Left colon (tissue), 2 donors: ENCODE measurements at places on chromosomes 12 and 14. TPM values are rescaled to one million over a fixed set of nuclear protein-coding genes. Genes with fewer than 3 reads are reported as not detected.

GRCh38 chr14:106487600-106487999 lies 961.2 kb downstream of the TMEM121 start:
- DNase-seq, result no peak

DNA sequence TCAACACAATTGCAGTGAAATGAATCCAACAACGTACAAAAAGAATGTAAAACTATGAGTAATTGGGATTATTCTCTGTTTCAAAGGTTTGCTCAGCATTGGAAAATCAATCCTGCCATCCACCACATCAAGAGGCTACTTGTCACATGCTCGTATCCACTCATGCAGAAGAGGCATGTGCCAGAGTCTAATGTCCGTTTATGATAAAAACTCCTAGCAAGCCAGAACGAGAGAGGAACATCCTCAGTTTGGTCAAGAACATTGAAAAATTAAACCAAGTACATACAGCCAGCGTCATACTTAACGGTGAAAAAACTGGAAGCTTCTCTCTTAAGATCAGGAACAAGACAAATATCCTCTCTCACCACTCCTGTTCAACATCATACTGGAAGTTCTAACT lies 563.9 kb upstream of the TMEM132C start:
- DNase-seq, result no peak

GRCh38 chr12:80979251-80979650 lies 41.5 kb upstream of the LIN7A start:
- no peak for DNase-seq

DNA sequence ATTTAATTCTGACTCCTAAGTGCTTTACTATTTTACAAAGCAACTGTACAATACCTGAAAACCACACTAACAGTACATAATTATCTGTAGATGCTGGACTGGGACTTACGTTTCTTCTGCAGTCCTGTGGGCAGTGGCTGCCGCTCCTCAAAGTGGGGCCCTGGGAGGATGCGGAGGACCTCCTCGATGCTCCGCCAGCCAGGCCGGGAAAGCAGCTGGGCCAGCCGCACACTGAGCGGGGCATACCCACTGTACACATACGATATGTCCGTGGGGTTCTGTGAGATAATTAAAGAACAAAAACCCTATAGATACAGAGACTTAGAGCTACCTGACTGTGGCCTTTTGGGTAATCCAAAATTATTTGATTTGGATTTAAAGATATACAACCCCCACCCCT lies 6.8 kb upstream of the DIABLO start:
- no peak for DNase-seq

- no peak for DNase-seq
These were observed 241.0 kb downstream of the EMP1 start for GRCh38 chr12:13437541-13437940.

DNA sequence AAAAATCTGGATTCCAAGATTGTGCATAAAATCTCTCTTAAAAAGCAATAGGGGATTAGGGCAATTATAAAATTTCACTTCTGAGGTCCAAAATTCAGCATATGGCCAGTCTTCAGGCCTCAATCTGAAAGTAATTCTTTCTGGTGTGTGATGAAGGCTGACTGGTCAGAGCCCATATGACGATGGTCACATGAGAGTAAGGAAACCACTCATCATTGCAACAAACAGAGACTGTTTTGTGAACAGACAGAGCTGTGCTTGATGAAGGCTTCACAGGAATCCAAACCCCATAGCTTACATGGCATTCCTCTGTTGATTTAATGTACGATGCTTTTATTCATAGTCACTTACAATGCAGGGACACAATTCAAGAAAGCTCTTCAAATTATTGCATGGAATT lies 238.1 kb downstream of the APAF1 start:
- no peak for DNase-seq

GRCh38 chr14:60092526-60092920 lies 800 bp downstream of the PCNX4 start:
- DNase-seq, result no peak

- DNase-seq, result peak; percentile 30
These were observed at the start of gene SLC2A3 for GRCh38 chr12:7935590-7936581. TSS of gene SLC2A3 (minus strand) at chr12:7936187. CDS start at chr12:7936034, 153 bp downstream.

GRCh38 chr12:77888611-77889010 lies 57.9 kb downstream of the NAV3 start:
- DNase-seq, result no peak

DNA sequence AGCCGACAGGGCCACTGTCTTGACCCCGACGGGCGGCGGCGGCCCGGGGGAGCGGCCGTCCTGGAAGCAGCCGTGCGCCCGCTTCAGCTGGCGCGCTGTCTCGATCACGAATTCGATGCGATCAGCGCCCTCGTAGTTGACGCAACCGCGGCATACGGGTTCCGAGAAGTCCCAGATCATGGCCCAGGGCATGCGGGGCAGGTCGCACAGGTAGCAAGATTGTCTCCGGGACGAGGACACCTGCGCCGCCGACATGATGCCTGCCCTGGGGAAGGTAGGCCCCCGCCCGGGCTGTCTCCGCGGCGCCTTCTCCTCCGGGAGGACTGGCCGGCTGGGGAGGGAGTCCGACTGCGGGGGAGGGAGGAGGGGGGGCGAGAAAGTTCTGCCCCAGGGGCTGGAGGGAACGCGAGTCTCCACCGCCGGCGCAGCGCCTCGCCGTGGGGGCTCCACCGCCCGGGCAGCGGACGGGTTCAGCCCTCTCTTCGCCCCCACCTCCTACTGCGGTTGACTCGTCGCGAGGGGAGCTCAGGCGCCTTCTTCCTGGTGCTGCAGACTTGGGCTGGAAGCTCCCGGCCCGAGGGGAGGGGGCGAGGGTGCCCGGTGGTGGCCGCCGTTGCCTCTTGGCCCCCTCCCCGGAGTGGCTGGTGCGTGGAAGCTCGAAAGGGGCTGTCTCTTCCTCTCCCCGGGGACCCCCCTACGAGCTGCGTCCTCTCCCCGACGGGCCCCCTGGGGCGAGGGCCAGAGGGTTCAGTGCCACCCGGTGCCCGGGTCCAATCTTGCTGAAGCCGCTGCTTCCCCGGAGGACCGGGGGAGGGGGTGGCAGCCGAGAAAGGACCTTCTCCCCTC lies 747 bp downstream of the IRF2BPL start:
- DNase-seq, result peak; percentile 80

GRCh38 chr14:26180221-26180620 lies 417.6 kb downstream of the NOVA1 start:
- DNase-seq, result no peak

DNA sequence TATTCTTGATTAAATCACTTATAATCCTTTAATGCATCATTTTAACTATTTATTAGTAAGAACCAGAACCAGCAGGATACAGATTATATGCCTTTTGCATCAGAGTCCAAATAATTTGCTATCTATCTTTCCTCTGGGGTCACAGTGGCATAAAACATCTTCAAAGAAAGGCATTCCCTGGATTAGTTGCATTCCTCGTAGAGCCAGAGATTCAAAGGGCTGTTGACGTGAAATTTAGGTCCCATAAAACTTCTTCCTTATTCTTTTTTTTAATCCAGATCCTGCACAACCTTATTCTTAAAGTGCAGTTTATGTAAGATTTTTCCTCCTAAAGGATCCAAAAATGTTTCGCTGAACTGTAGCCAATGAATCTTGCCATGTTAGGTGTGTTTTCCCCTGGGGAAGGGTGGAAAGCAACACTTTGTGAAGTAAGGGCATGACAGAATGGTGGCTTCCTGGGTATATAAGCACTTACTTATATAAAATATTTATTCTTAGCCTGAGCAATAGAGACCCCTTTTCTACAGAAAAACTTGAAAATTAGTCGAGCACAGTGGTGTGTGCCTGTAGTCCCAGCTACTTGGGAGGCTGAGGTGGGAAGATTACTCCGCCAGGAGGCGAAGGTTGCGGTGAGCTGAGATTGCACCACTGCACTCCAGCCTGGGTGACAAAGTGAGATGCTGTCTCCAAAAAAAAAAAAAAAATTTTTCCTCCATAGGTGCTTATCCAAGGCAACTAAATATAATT lies 208.7 kb downstream of the PCNX1 start:
- no peak for DNase-seq

DNA sequence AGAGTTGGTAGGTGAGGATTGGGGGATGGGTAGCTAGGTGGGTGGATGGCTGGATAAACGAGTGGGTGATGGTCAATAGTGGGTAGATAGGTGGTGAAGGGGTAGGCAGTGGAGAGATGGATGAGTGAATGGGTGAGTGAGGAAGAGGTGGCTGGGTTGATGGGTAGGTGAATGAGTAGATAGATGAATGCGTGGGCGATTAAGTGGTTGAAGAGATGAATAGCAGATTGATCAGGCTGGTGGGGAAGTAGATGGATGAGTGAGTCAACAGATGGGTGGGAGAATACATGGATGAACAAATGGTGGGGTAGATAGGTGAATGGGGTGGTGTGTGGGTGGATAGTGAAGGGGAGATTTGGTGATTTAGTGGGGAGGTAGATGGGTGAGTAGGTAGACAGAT lies 51.1 kb downstream of the SYNE3 start:
- no peak for DNase-seq

GRCh38 chr12:102735104-102735503 lies 181.9 kb downstream of the PAH start:
- no peak for DNase-seq

- DNase-seq, result no peak
These were observed 214.2 kb downstream of the ADAMTS20 start for GRCh38 chr12:43337571-43338444.

- DNase-seq, result no peak
These were observed 24.2 kb upstream of the NEDD1 start for GRCh38 chr12:96882862-96883261.

GRCh38 chr12:78666584-78666983 lies 198.0 kb upstream of the SYT1 start:
- DNase-seq, result no peak

GRCh38 chr14:102227184-102227964 lies 77.6 kb downstream of the MOK start:
- DNase-seq, result no peak

DNA sequence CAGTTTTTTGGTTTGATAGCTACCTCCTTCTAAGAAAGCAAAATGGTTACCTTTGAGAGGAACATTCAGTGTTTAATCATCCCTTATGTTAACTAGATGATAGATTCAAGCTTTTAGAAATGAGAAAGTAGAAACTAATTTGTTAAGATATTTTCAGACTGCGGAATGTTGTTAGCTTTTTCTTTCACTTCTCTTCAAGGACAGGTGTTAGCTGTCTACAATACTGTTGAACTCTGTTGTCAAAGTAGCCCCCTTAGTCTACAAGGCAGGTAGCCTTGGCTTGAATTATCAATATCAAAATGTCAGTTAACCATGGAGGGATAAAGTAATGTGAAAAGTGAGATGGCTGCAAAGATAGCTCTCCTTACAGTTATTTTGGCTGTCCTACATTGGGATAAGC lies 14.8 kb downstream of the MAPK1IP1L start:
- no peak for DNase-seq

DNA sequence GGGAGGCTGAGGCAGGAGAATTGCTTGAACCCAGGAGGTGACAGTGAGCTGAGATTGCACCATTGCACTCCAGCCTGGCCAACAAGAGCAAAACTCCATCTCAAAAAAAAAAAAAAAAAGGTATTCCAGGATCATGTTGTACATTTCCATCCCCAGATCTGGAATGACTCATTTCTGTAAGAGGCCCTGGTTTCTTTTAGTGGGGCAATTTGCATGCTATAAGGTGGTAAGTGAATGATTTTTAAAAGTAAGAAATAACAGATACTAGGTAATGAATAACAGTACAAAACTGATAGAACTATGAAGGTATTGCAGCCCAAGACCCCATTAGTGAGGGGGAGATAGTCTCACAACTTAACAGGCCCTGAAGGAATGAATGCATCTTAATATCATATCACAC lies 17.7 kb upstream of the ADCK1 start:
- DNase-seq, result no peak

DNA sequence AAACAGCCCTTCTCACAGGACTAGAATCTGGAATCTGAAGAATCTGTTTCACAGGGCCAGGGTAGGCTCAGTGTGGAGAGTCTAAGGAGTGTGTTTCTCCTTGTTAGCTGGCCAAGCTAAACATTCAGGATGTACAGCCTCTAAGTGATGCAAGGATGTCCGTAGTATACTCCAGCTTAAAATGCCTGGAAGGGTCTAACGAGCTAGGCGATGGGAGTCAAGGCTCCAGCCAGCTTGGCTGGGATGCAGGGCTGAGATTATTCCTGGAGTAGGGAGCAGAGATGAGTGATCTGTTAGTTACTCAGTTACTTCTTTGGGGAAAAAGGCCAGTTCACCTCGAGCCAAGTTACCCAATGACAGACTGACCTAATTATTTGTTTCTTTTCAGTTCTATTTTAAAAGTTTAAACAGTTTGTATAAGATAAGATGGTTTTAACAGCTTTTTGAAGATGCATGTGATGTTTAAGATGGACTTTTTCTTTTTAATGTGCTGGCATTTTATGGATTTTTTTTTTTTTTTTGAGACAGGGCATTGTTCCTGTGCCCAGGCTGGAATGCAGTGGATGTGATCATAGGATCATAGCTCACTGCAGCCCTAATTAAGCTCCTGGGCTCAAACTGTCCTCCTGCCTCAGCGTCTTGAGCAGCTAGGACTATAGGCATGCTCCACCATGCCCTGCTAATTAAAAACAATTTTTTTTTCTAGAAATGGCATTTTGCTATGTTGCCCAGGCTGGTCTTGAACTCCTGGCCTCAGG lies 41.1 kb downstream of the SYNE2 start:
- peak; percentile 50 for DNase-seq

DNA sequence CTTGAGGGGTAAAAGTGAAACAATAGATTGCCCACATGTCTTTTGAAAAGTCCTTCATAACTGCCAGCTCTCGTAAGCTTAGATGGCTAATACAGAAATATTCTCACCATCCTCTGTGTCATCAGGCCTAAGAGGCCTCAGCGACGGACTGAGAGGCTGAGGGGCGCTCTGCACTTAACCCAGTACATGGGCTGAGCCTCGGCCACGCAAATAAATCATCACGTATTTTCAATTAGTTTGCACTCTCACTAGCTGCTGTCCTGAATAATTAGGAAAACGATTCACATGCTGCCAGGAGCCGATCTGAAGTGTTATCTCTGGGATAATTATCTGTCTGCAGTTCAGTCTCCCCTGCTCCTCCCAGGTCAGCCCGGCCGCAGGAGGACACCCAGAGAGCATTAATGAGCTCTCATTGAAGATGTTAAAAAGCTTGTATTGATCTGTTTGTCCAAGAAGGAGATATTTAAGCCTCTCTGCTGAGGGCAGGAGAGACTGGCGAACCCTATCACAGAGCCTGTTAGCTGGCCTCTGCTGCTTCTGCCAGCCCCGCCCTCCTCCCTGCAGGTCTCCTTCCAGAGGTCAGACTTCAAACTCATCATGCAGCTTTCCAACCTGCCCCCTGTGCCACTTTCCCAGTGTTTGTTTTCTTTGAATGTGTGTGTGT lies 1051.3 kb downstream of the VRK1 start:
- no peak for DNase-seq

GRCh38 chr12:51131745-51132521 lies 41.0 kb downstream of the TFCP2 start:
- DNase-seq, result no peak

The PIGH gene
- total RNA-seq, result 14.3 TPM

The LRFN5 gene
- 1.1 TPM for total RNA-seq

The HECTD1 gene
- total RNA-seq, result 142 TPM

The ZC2HC1C gene
- total RNA-seq, result 4.8 TPM

The ERP29 gene
- 113 TPM for total RNA-seq

The GPRC5D gene
- not detected for total RNA-seq

The EIF2S3B gene
- total RNA-seq, result 2.1 TPM

The GLIPR1L1 gene
- total RNA-seq, result not detected
